Colonic mucosa (tissue), 4 donors: ENCODE measurements at places on chromosomes 4 and X.

- peak; percentile 18 for DNase-seq
Measured at GRCh38 chrX:107272431-107272921, 66.1 kb downstream of the DNAAF6 start.

GRCh38 chr4:78754872-78755271 is 21.3 kb upstream of the BMP2K start:
- DNase-seq, result no peak

- DNase-seq, result no peak
Measured at GRCh38 chr4:113524505-113525186, 236.9 kb downstream of the CAMK2D start.

GRCh38 chr4:162838671-162839070 is 328.0 kb downstream of the NAF1 start:
- DNase-seq, result peak; percentile 43

DNA sequence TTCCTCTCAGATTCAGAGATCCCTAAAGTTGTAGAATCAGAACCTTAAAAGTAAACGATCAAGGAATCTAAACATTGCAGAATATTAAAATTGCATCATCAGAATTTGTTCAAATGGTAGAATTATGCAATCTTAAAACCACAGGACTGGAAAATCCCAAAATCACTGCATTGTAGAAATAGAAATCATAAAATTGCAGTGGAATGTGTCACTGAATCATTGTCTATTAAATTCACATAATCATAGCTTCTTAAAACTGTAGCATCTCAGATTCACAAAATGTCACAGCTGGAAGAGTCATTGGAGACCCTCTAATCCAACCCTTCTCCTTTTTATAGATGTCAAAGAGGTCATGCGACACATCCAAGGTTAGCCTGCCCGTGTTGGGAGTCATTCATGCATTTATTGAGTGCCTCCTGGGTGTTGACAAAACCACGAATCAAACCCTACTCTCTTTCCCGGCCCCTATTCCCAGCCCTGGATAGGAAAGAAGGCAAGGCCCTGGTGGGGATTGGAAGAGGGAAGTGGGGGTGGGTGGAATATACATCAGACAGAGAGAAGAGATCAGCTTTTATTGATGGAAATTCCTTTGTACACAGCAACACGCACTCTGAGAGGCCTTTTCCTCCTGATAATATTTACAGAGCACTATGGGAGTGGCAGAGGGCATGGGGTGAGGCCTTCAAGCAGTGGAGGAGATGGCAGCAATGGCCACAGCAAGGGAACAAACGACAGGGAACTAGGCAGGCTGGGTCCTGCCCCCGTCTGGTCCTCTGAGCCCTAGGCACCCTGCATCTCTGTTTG is 15.4 kb downstream of the IQSEC2 start:
- DNase-seq, result peak; percentile 49

- DNase-seq, result peak; percentile 24
Measured at GRCh38 chrX:85244450-85245211, 840 bp downstream of the ZNF711 start.

DNA sequence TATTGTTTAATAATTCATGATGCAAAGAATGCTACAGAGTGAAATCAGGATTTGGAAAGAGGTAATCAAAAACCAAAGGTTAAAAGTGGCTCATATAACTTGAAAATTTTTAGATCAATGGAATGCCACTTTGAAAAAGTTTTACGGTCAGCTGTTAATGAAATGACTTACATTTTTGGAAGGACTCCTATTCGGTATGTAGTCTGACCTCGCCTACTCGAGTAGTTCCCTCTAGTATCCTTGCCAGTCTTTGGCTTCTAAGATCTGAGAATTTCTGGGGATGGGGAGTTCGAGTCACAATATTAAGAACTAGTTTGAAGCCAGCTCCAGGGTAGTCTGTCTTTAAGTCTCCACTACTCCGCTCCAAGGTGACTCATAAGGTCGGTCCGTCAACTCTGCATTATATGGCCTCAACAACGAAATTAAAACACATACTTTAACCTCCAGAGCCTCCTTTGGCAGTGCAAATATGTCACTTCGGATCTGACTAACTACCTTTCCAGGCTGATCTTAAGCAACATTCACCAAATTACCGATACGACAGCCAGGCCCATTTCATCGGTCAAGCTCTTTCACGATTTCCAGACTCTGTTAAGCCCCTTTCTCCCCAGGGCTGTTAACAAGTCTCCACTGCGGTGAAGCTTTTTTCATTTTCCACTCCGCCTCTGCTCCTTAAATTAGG is 733 bp upstream of the NAA15 start:
- peak; percentile 46 for DNase-seq

DNA sequence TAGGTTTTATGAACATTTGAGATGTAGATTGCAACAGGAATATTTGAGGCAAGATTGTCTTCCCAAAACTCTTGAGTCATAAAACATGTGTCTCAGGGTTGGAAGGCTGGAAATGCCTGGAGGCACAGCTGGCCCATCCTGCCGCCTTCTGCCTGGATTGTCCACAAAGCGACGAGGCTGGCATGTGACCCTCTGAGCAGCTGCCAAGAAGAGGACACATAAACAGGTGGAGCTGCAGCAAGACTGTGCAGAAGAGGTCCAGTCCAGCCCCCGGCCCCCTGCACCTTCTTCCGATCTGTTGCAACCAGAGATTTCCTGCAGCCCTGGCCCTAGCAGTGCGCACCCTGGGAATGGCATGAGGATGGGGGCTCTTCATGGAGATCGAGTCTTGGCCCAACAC is 101.9 kb upstream of the BCOR start:
- DNase-seq, result no peak
